Neuronal stem cell (in vitro differentiated cells): ENCODE measurements at places on chromosomes 11 and 22.
A peak's percentile ranks its signal among the peaks of the same experiment; 100 is the strongest.

- DNase-seq: no peak
Observed at GRCh38 chr11:118139578-118139977, 13.0 kb downstream of the SCN4B start.

GRCh38 chr11:128302425-128303186 is 284.8 kb downstream of the ETS1 start:
- DNase-seq: no peak

GRCh38 chr11:72303179-72303578 is 59.2 kb upstream of the PHOX2A start:
- no peak for DNase-seq

DNA sequence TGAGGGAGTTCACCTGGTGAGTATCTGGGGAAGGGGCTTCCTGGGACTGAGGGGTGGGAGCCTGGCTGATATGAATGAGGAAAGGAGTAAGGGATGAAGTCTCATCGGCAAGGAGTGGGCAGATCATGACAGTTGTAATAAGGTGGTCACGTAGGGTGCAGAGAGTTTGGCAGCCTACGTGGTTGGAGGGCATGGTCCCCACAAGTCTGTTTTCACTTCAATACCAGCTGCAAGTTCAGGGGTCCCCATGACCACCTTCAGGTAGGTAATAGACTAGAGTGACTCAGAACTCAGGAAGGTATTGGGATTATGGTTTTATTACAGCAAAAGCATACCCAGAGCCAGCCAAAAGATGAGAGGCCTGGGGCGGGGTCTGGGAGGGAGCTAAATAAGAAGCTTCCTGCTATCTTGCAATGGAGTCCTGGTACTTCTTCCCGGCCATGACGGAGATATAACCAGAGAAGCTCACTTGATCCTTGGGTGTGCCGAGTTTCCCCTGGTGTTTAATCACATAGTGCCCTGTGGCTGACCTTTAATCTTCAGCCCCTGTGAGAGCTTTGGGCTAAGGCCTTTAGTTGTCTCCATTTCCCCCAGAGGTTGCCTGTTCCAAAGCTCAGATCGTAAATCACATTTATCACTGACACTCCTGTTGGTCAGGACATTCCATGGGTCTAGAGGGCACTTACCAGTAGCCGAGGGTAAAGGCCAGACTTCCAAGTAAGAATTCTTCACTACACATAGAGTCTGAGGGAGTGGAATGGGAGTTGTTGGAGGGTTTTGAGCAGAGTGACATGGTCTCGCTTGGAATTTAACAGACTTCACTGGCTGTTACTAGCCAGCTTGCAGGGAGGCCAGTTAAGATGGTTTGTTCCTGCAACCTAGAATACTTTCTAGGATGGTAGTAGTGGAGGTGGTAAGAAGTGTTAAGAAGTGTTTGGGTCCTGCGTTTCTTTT is 9.1 kb downstream of the SLC3A2 start:
- no peak for DNase-seq

DNA sequence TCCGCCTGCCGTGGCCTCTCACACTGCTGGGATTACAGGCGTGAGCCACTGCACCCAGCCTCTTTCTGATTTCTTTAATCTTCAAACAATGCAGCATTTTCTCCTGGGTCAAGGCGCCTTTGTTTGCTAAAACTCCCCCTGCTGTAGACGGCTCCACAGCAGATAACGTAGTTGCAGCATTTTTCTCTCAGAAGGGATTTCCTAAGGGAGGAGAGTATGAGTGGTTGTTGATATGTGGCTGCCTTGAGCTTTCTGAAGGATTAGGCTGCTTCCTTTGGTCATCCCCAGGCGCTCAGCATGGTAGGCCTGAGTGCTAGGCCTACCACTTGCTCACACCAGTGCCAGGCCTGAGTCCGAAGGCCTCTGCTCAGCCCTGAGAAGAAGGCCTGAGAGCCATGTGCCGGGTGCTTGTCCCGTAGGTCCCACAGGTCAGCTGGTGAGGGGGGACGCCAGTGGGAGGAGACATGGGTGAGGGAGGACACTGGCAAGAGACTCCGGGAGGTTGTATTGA is 18.1 kb downstream of the SMARCB1 start:
- DNase-seq: no peak

DNA sequence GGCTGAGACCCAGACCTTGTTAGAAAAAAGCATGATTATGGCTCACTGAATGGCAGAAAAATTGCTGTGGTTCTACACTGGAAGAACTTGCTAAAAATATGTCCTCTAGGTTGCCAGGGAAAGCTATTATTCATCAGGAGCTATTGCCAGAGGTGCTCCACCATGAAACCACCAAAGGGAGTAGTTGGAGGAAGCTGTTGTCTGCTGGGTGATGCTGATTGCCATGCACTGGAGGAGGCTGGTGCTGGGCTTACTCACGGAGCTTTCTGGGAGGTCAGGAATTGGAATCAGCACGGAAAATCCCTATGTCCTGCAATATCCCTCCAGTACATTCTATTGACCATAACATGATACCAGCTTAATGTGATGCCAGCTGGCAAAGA is 199.6 kb upstream of the ZBED5 start:
- no peak for DNase-seq

- DNase-seq: peak; percentile 79
Observed at GRCh38 chr11:109424901-109425300, 2.9 kb downstream of the C11orf87 start.

DNA sequence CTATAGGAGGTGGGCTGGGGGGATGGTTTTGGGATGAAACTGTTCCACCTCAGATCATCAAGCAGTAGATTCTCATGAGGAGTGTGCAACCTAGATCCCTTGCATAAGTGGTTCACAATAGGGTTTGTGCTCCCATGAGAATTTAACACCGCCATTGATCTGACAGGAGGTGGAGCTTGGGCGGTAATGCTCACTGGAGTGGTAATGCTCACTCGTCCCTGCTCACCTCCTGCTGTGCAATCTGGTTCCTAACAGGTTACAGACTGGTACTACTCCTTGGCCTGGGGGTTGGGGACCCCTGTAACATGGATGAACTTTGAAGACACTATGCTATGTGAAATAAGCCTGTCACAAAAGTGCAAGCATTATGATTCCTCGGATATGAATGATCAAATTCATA is 87.0 kb upstream of the CLNS1A start:
- peak; percentile 5 for DNase-seq

GRCh38 chr22:17489101-17489500 is 74.2 kb upstream of the SLC25A18 start:
- DNase-seq: no peak

- DNase-seq: no peak
Observed at GRCh38 chr11:65362320-65362931, 7.9 kb downstream of the TIGD3 start.

GRCh38 chr11:97638641-97639224 is 1248.9 kb downstream of the JRKL start:
- DNase-seq: no peak

DNA sequence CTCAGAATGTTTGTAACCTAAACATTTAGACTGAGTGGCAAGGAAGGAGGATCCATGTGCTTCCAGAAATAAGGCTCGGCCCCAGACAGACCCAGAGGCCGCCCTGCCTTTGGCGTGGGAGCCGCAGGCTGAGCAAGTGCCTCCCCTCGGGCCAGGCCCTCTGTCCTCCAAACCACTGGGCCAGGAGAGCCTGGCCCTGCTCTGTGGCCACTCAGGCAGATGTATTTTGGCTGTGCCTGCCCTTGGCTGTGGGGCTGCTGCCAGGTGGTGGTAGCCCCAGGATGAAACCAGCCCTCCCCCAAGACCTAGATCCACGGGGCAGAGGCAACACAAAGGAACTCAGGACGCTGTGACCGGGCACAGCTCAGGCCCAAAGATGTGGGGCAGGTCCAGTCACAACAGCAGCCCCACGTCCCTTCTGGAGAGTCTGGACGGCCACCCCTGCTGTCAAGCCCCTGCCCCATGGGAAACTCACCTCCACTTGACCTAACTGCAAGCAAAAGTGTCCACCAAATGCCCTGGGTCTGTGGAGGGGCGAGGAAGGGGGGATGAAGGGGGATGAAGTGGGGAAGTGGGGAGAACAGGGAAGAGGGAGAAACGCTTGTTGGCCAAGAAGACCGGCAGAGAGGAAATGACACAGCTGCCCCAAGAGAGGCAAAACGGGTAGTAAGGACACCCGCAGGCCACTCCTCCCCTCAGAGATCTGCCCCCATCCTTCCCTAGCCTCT is 24.0 kb downstream of the PISD start:
- no peak for DNase-seq

- DNase-seq: no peak
Observed at GRCh38 chr11:131488238-131488637, 117.8 kb downstream of the NTM start.

DNA sequence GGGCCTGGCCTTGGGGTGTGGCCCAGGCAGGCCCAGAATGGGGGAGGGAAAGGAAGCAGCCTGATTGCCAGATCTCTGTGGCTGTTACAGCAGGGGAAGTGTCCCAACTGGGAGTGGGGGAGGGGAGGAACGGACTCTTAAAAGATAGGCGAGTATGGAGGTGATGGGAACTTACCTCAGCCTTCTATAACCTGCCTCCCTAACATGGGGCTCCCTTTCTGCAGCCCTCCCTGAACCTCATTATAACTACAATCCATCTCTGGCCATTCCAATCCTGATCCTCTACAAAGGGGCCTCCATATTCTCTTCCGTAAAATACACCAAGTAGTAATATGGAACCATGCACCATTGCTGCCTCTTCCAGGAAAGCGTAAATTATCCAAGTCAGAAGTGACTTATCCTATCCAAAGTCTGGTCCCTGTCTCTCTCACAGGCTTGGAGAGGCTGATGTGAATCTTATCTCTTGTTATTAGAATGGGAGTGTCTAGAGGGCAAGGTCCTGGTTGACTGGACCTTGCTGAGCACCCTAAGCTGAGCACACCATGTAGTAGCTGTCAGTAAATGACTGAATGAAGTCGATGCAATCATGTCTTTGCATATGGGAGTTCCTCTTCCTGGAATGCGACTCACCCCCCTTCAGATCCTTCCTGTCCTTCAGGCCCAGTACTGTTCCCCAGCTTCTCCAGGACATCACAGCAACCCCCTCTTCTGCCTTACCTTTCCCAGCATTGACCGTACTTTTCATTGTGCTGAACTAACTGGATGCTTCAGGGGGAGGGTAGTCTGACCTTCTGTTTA is 5.9 kb downstream of the RHOG start:
- no peak for DNase-seq
